ENCODE measurements at places on chromosomes 12 and 14.

GRCh38 chr12:108240027-108240785 lies 98.9 kb downstream of the CMKLR1 start:
- DNase-seq = no peak

DNA sequence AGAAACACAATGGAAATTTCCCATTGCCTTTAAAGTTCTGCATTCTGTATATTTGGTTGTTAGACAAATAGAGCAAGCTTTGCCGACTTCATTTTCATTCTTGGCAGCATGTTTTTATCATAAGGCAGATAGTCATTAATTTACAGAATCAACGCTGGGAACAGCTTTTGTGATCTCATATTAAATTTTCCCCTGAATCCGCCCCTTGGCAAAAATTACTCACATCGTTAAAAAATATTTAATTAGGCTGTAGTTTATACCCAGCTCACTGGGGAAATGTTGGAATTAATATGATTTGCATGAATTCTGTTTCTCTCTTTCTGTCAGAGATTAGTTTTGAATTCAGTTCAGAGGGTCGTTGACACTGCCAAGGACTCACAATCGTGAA lies 297.6 kb downstream of the EGLN3 start:
- DNase-seq = no peak

- DNase-seq = no peak
Observed at GRCh38 chr14:104856869-104857860, 7.9 kb upstream of the CEP170B start.

GRCh38 chr14:78933948-78934524 lies 763.9 kb downstream of the NRXN3 start:
- DNase-seq = no peak

- no peak for DNase-seq
Observed at GRCh38 chr12:71848212-71848611, 8.7 kb downstream of the TBC1D15 start.

DNA sequence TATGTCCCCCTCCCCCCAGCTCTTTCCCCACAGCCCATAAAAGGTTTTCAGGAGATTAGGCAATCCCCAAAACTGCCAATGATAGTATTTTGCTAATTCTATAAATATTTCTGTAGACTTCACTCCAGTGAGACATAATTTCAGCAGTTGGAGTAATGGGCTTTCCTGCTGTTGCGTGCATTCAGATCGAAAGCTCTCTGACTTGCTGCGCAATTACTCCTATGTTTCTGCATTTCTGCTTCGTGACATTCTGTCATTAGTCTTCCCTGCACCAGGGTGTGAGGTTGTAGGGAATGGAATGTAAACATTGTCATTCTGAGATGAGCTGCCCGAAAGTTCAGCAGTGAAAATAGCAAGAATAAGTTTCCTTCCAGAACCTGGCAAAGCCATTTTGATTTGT lies 58.2 kb downstream of the SAMD4A start:
- no peak for DNase-seq

GRCh38 chr14:35878272-35879150 lies 52.4 kb downstream of the BRMS1L start:
- DNase-seq = no peak
